ENCODE measurements at places on chromosomes 3 and 15.

GRCh38 chr15:65659502-65660052 is 37.8 kb downstream of the SLC24A1 start:
- DNase-seq = no peak

- no peak for DNase-seq
Observed at GRCh38 chr3:47017504-47018268, 38.2 kb downstream of the NBEAL2 start.

- DNase-seq = no peak
Observed at GRCh38 chr3:181906338-181906737, 194.6 kb downstream of the SOX2 start.

DNA sequence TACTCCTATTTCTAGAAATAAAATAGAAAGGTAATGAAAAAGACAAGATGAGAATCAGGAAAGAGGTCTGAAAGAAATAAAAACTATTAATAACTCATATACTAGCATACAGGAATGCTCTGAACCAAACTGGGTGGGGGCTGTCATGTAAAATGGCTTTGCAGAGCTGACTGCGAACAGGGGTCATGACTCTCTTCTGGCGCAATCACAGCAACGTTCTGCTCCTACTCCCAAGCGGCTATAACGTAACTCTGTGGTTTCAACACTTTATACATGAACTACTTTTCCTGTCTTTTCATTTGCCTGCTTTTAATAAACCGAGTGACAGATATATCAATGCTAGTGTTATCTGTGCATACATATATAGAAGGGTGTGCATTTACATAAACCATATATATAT is 116.7 kb downstream of the DLG1 start:
- DNase-seq = no peak

Data from CD4-positive, alpha-beta memory T cell (primary cell).